Dorsolateral prefrontal cortex (tissue), 122 donors: ENCODE measurements at places on chromosomes 7 and 10.

DNA sequence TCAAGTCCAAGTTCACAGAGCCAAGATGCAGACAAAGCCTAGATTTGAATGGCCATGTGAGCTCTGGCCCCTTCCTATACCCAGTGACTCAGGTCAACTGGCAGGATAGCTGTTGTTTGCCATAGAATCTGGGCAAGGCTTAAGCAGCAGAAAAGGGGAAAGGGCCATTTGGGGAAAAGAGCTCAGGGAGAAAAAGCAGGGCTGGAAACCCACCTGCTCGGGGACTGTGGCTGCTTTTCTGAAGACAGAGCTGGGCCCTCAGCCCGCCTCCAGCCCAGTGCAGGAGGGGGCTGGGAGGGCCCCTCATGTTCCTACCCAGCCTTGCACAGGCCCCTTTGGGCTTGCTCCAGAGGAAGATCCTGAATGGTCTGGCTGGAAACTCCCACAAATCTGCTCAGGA lies 32.6 kb upstream of the HABP2 start:
- DNase-seq, result no peak

- DNase-seq, result no peak
Measured at GRCh38 chr7:41491308-41491707, 211.6 kb downstream of the INHBA start.

GRCh38 chr10:24639124-24639523 lies 84.6 kb downstream of the ARHGAP21 start:
- DNase-seq, result no peak

GRCh38 chr10:12348870-12349628 lies at the start of gene CAMK1D:
Gene CAMK1D (plus strand): TSS chr10:12349547.
- peak; percentile 68 for DNase-seq

GRCh38 chr10:112271982-112272381 lies 11.2 kb upstream of the TECTB start:
- no peak for DNase-seq

GRCh38 chr10:69089638-69090599 lies 2.0 kb downstream of the SRGN start:
- no peak for DNase-seq

DNA sequence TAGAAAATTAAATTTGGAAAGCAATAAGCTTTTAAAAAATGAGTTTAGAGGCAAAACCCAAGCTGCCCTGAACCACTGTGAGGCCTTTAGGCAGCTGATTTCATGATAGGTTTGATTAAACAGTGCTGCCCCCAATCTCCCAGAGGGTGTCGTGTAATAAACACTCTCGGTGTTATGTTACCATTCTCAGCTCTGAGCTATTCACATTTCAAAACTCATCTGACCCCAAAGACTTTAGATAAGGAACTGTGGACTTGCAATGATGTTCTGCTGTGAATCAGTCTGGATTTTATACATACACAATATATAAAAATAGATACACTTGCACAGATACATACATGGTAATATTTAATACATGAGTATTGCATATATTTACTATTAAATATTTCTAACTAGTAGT lies 120.4 kb downstream of the MALRD1 start:
- no peak for DNase-seq

DNA sequence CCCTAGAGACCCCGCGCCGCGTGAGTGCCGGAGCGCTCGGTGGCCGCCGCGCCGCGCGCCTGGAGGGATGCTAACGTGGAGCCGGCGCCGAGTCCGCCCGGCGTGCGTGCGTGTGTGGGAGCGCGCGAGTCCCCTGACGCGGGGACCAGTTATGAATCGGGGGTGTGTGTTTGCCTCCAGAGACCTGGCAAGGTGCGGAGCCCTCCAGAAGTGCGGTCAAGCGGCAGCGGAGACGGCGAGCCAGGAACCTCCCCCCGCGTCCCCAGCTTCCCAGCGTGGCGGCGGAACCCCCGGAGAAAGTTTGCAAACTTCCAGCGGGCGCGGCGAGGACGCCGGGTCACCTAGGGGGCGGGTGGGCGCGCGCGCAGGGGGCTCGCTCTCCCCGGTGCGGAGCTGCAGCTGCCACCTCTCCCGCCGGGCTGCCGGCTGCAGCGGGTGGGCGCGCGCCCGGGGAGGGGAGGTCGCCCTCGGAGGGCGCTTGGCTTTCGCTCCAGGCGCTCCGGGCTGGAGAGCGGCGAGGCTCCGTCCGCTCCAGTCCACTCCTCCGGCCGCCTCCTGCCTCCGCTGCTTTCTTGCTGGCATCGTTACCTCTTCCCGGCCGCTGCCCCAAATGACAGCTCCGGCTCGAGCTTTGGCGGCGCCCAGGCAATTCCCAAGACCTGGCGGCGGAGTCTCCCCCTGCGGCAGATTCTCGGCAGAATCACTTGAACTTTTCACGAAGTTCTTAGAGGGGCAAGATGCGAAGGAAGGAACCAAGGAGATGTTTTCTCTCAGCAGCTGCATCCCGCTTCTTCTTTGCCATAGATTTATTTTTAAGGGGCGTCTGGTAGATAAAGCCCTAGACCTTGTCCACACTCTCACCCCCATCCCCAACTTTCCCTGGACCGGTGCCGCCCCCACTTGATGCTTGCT lies 2.3 kb upstream of the CREB5 start:
- DNase-seq, result peak; percentile 21

GRCh38 chr10:44046605-44047004 lies 338.3 kb downstream of the CXCL12 start:
- no peak for DNase-seq

- DNase-seq, result peak; percentile 48
Measured at GRCh38 chr7:883055-884021, 7.0 kb downstream of the GET4 start.

GRCh38 chr7:3942816-3943745 lies 642.0 kb downstream of the SDK1 start:
- DNase-seq, result no peak

GRCh38 chr10:49410365-49411074 lies 14.6 kb upstream of the DRGX start:
- DNase-seq, result no peak

DNA sequence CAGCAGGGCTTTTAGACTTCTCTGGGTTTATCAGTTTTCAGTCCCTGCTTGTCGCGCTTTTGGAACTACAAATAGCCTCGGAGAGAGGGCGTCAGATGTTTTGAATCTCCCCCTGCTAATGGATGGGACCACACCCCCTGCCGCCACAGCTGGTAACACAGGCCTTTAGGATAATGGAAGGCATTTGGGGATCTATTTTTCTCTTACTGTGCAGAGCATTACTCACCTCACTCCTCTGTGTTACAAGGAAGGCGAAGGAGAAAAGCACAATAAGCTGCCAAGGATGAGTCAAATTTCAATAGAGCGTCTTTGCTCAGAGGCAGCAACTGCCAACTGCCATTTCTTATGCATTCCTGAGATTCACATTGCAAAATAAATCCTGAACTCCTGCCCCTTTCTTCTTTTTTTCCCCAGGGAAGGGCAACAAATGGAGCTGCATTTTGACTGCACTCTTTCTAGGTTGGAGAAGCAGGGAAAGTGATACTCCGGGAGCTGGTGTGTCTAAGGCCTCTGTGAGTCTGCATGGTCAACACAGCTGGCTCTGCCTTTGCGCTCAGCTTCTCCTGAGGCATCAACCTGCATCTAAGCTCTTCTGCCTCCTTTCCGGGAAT lies 31.5 kb upstream of the SMNDC1 start:
- DNase-seq, result no peak

DNA sequence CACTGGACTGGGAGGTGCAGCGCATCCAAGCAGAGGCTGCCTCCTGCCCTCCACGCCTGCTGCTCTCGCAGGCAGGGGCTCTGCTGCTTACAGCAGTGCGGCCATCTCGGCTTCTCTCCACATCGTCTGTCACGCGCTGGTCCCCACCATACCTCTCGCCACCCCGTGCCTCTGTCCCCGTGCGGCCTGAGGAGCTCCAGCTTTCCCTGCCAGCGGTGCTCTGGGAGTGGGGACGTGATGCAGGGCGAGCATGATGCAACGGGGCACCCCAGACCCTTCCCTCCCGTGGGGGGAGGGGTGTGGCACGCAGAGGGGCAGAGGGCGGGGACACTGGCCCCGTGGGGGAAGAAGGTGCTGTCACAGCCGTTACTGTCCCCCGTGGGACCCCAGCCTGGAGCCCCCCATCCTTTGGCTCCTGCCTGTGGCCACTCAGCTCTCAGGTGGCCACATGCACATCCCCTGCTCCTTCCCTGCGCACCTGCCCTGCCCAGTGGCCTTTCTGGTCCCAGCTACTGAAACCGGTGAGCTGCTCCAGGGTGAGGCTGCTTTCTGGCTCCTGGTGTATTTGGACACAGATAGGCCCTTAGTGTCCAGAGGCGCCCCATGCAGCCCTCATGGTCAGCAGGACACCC lies 9.0 kb downstream of the GET4 start:
- DNase-seq, result peak; percentile 32

DNA sequence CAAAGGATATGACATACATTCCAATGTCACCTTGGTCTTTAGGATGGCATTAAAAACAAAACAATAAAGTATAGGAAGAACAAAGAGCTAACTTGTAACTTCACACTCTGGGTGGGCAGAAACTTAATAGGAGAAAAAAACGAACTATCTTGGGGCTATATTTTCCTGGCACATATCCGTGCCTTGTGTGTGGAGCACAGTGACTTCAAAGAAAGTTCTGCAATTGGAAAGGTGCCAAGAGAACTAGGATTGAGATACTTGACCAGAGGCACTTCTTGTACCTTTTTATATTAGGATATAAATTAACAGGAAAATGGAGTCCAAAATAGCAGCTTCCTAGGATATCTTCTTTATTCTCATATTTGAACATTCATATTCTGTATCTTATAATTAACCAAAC lies 148.4 kb downstream of the SEMA3D start:
- no peak for DNase-seq

GRCh38 chr7:69208848-69209247 lies 389.4 kb upstream of the AUTS2 start:
- no peak for DNase-seq

- no peak for DNase-seq
Measured at GRCh38 chr7:143416565-143417149, 8.0 kb upstream of the EPHA1 start.

DNA sequence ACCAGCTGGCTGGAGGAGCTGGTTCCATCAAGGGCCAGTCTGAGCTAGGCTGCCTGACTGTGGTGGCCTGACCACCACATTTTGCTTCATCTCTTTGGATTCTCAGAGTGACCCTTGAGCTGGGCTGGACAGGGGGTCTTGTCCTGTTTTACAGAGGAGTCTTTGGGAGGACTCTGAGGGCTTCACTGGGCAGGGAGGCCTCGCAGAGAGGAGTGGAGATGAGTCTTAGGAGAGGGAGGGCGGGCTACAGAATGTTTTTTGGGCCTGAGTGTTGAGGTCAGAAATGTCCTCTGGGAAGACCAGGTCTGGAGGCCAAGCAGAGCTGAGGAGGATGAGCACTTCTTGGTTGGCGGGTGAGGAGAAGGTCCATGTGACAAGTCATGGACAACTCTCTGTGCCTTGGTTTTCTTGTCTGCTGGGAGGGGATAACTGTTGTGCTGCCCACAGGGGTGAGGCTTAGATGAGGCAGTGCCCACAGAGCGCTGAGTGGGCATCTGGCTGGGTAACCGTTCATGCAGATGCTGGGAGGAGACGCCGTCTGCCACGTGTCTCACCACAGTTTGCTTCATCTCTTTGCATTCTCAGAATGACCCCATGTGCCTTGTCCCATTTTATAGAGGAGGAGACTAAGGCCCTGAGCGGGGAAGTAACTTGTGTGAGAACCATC lies 9.4 kb downstream of the TSPAN15 start:
- no peak for DNase-seq

- no peak for DNase-seq
Measured at GRCh38 chr10:4285121-4285520, 500.1 kb upstream of the KLF6 start.
